ENCODE measurements at places on chromosomes 11 and 22. TPM values are rescaled to one million over a fixed set of nuclear protein-coding genes. Genes with fewer than 3 reads are reported as not detected.
A peak's percentile ranks its signal among the peaks of the same experiment; 100 is the strongest.

- no peak overlapping the region for H3K27ac ChIP-seq
- DNase-seq: no peak
- H3K4me3 ChIP-seq: no peak overlapping the region
- H3K4me1 ChIP-seq: no peaks in the 10 kb centered on the region
These were observed 2.7 kb upstream of the LDHAL6A start for GRCh38 chr11:18452927-18453326.

DNA sequence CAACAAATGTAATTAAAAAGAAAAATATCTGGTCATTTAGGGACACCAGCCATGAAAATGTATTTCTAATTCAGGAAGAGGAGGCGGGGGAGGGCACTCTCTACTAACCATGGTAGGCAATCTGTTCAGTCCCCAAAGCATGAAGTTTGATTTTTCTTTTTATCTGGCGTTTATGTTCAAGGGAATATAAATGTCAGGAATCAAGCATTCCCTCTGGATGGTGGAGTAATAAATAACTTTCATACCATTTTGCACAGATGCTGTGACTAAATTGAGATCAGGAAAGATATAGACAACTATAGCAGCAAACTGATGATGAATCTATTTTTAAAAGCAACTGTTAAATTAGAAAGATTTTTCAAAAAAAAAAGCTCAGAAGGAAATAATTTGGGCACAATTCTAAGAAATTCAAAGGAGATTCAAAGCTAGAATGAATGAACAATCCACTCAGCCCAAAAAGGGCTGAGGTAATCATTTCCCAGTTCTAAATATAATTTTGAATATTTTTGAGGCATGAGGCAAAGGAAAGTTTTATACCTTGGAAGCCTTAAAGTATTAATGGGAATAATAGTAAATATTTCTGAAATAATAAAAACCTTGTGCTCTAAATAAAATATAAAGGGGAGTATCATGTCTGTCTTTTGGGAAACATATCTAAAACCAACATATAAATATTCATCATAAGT is 146.4 kb upstream of the POU2AF2 start:
- H3K4me1 ChIP-seq: no peaks in the 10 kb centered on the region
- DNase-seq: no peak
- no peaks in the 10 kb centered on the region for H3K36me3 ChIP-seq
- no peaks in the 10 kb centered on the region for H3K27me3 ChIP-seq
- no peak overlapping the region for H3K27ac ChIP-seq
- no peak overlapping the region for H3K4me3 ChIP-seq

Gene APOBEC3A
- 0.64 TPM for total RNA-seq

Gene C11orf52
- total RNA-seq: 18.5 TPM

- H3K36me3 ChIP-seq: no peaks in the 10 kb centered on the region
- H3K4me3 ChIP-seq: no peak overlapping the region
- H3K27ac ChIP-seq: no peak overlapping the region
- H3K27me3 ChIP-seq: peaks cover 5% of the 10 kb centered on the region
- no peak for DNase-seq
These were observed 10.3 kb upstream of the PHF21B start for GRCh38 chr22:45019861-45020655.

- no peaks in the 10 kb centered on the region for H3K36me3 ChIP-seq
- no peak for DNase-seq
- H3K4me3 ChIP-seq: no peak overlapping the region
- H3K4me1 ChIP-seq: no peaks in the 10 kb centered on the region
- H3K27ac ChIP-seq: no peak overlapping the region
These were observed 226.7 kb downstream of the BRD1 start for GRCh38 chr22:49600891-49601431.

DNA sequence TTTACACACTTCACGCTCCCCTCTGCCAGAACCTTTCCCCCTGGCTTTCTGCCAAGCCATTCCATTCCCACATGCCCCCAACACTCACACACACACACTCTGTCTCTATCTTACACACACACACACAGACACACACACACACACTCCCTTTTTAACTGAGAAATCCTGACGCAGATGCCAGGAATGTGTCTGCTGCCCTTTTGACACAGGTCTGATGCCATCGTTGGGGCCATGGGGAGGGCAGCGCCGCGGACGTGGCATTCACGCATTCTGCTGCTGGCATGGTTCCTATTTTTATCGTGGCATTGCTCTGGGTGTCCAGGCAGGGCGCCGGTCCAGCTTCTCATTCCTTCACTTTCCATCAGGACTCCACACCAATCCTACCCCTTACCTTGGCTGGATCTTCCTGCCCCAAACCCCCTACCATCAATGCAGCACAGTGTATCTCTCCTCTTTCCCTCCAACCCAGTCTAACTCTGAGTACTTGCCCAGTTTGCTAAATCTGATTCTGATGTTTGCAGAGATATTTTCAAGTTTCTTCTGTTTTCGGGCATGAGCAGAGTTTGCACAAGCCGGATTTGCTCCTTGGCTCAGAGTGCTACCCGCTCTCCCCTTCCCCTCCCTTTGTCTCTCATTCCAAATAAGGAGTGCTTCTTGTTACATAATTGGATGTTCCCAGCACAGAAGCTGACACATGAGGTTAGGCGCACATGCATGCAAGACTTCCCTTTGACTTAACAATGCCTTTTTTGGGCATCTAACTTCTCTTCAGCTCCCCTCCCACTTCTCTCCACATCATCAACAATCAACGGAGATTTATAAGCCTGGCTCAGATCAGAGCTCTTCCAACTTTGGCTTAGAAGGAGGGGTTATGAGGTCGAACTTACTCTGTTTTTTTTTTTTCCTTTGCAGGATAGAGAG is 18.8 kb downstream of the SNX19 start:
- peak overlapping the region; percentile 47 for H3K27ac ChIP-seq
- H3K27me3 ChIP-seq: no peaks in the 10 kb centered on the region
- H3K4me3 ChIP-seq: no peak overlapping the region
- H3K36me3 ChIP-seq: peaks cover 9% of the 10 kb centered on the region
- peaks cover 9% of the 10 kb centered on the region for H3K4me1 ChIP-seq

Measured in pancreas (tissue), 10 donors.